CD4-positive, alpha-beta memory T cell (primary cell): ENCODE measurements at places on chromosomes 6 and 20. TPM values are rescaled to one million over a fixed set of nuclear protein-coding genes. Genes with fewer than 3 reads are reported as not detected.

DNA sequence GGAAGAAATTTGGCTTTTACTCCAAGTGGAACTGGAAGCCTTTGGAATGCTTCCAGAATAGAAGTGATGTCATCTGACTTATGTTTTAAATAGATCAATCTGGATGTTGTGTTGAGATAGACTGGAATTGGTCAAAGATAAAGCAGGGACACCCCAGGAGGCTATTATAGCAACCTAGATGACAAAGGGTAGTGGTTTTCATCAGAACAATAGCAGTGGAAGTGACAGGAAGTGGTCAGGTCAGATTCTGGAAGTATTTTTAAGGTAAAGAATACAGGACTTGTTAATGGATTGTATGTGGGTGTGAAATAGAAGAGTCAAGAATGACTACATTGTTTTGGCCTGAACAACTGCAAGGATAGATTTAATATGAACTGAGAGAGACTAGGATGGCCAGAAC, 191.4 kb downstream of the ADGRB3 start:
- H3K36me3 ChIP-seq, result no peaks in the 10 kb centered on the region
- no peaks in the 10 kb centered on the region for H3K4me1 ChIP-seq
- no peak for DNase-seq

DNA sequence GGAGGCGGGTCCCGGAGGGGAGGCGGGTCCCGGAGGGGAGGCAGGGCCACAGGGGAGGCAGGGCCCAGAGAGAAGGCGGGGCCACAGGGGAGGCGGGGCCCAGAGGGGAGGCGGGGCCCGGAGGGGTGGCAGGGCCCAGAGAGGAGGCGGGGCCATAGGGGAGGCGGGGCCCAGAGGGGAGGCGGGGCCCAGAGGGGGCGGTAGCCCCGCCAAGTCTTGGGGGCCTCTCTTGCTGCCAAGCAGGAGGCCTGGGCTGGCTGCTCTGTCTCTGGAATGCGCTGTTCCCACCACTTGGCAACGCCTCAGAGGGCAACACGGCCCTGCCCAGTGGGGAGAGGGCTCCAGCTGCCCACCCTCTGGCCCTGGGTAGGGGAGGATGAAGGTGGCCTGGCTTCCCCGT, 80.5 kb downstream of the YTHDF1 start:
- H3K36me3 ChIP-seq, result no peaks in the 10 kb centered on the region
- DNase-seq, result no peak
- H3K27me3 ChIP-seq, result no peaks in the 10 kb centered on the region
- no peaks in the 10 kb centered on the region for H3K4me1 ChIP-seq
- H3K27ac ChIP-seq, result no peak overlapping the region
- no peak overlapping the region for H3K4me3 ChIP-seq

DNA sequence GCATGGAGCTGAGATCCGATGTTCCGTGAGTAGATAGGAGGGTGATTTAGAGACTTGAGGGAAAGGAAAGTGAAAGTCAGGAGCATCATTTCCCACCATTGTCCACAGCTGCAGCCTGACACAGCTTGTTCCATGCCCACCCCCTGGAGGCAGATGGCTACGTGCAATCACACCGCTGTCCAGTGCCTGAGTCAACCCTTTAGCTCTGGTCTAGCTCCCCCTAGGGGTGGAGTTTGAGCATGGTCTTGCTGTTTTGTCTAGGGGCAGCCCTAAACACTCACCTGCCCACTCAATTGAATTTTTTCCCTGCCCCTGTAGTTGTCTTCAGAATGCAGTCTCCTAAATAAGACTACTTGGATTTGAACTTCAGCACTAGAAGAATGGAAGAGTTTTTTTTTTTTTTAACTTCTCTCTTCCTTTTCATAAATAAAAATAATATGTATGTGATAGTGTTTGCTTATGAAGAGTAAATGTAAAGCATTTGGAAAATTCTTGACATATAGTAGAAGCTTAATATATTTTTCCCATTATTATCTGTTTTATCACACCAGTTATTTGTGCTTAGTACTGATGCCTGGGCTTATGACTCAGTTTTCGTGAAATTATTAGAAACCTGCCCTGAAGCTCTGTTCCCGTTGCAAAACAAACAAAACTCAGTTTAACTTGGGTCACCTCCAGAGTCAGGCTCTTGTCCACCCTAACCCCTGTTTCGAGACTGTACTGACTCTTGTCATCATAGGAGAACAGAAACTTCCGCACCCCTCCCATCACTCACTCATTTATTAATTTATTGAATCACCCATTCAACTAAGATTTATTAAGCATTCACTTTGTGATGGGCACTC, 814.8 kb downstream of the MAFB start:
- no peaks in the 10 kb centered on the region for H3K27me3 ChIP-seq
- no peaks in the 10 kb centered on the region for H3K4me1 ChIP-seq
- H3K27ac ChIP-seq, result no peak overlapping the region
- no peaks in the 10 kb centered on the region for H3K36me3 ChIP-seq
- DNase-seq, result no peak
- H3K4me3 ChIP-seq, result no peak overlapping the region

- no peak overlapping the region for H3K27ac ChIP-seq
- no peaks in the 10 kb centered on the region for H3K36me3 ChIP-seq
- H3K27me3 ChIP-seq, result no peaks in the 10 kb centered on the region
Measured at GRCh38 chr6:12068899-12069557, 56.9 kb downstream of the HIVEP1 start.

DNA sequence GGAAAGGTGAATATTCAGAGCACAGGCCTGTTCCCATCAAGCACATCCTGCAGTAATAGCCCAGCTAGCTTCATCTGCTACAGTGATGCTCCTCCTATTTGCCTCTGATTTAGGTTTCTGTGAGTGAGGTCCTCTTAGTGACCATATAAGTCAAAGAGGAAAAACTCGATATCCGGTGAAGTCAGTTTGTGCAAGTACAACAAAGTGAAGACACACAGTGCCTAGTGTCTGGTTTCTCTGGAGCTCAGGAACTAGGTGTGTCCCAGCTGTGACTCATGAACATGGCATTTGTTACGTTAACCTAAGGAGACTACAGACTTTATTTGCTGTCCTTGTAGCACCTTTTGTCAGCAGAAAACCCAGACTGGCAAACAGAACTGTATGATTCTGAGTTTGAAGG, 33.9 kb downstream of the EDN1 start:
- H3K4me3 ChIP-seq, result no peak overlapping the region
- H3K27me3 ChIP-seq, result no peaks in the 10 kb centered on the region
- DNase-seq, result no peak
- H3K36me3 ChIP-seq, result no peaks in the 10 kb centered on the region
- no peak overlapping the region for H3K27ac ChIP-seq
- no peaks in the 10 kb centered on the region for H3K4me1 ChIP-seq

The BNIP5 gene
- total RNA-seq, result not detected

The C6orf141 gene
- total RNA-seq, result not detected

The CLVS2 gene
- total RNA-seq, result not detected

The SSTR4 gene
- total RNA-seq, result not detected
